Muscle of arm (tissue), 14 donors: ENCODE measurements at places on chromosomes 2 and 18.

GRCh38 chr2:34567128-34567527 lies 968.0 kb upstream of the FAM98A start:
- DNase-seq = no peak

- DNase-seq = no peak
Measured at GRCh38 chr2:54308186-54308585, 52.2 kb upstream of the TSPYL6 start.

DNA sequence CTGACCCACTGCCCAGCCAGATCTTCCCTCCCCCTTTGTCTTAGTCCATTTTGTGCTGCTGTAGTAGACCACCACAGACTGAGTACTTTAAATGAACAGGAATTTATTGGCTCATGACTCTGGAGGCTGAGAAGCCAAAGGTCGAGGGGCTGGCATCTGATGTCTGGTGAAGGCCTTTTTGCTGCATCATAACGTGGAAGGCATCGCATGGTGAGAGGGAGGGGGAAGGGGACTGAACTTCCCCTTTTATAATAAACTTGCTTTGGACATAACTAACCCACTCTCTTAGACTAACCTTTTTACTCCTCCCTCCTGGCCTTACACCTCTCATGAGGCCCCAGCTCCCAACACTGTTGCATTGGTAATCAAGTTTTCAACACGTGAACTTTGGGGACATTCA lies 83.8 kb downstream of the MAP4K4 start:
- no peak for DNase-seq

- no peak for DNase-seq
Measured at GRCh38 chr2:235024931-235025773, 73.3 kb downstream of the SH3BP4 start.

DNA sequence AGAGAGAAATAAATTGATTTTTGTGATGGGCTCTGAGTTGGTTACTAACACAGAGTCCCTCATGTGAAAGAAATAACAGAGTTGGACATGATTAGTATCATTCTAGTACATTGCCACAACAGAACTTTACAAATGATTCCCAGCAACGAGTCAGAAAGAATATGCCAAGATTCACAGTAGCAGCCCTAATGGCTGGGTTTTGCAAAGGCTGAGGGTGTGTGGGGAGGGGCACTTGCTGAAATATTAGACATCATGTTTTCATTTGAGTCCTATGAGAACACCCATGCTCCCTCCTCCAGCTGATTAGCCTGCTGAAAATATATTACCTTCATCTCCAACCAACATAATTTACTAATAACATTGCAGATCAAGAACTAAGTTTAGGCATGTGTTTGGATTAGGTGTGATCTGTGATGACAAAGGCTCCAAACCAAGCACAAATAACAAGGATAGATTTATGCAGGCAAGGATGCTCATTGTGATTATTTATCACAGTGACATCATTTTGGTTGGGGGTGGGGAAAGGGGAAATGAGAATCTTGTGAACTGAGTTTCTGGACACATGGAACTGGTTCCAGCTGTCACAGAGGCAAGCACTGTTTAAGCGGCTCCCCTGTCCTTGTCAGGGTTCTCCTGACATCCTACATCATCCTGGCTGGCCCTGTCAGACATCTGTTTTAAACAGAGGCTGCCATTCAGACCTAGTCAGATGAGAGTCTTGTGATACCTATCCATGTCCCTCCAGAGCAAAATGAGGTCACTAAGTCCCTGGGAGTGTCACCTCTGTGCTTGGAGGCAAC lies 205.8 kb upstream of the NCKAP5 start:
- no peak for DNase-seq

- no peak for DNase-seq
Measured at GRCh38 chr2:143899987-143900386, 619.9 kb downstream of the ZEB2 start.

DNA sequence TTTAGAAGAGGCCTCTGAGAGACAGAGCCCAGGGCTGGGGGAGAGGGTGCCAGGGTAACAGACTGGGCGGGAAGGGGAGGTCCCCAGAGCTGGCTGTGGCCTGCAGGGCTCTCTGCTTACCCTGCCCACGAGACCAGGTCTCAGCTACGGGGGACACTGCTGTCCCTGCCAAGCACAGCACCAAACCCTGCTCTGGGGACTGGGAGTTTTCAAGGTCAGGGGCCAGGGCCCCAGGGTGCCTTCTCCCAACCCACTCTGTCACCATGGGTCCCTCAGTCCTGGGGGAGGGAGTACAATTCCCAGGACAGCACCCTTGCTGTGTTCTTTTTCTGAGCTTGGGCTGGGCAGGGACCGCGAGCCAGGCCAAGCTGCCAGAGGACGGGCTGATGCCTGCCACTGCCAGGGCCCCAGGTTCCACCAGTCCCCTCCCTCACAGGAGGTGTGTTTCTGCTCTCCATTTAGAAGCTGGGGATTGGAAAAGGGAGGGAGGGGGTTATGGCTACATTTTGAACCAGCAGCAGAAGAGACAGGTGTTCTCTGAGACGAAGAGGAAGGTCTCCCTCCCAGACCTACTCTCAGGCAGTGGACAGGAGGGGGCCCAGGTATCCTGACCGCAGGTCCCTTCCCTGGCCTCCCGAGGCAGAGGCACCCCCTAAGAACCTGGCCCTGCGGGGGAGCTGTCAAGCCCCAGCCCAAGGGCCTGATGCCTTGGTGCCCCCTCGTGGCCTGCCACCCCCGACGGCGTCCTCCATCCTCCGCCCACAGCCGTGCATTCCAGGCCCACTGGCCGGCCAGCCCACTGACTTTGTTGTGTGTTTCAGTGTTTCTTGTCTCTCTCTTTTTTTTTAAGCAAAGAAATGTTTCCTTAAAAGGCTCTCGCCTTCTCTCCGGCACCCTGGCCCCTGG lies 80.4 kb downstream of the TNS1 start:
- no peak for DNase-seq

DNA sequence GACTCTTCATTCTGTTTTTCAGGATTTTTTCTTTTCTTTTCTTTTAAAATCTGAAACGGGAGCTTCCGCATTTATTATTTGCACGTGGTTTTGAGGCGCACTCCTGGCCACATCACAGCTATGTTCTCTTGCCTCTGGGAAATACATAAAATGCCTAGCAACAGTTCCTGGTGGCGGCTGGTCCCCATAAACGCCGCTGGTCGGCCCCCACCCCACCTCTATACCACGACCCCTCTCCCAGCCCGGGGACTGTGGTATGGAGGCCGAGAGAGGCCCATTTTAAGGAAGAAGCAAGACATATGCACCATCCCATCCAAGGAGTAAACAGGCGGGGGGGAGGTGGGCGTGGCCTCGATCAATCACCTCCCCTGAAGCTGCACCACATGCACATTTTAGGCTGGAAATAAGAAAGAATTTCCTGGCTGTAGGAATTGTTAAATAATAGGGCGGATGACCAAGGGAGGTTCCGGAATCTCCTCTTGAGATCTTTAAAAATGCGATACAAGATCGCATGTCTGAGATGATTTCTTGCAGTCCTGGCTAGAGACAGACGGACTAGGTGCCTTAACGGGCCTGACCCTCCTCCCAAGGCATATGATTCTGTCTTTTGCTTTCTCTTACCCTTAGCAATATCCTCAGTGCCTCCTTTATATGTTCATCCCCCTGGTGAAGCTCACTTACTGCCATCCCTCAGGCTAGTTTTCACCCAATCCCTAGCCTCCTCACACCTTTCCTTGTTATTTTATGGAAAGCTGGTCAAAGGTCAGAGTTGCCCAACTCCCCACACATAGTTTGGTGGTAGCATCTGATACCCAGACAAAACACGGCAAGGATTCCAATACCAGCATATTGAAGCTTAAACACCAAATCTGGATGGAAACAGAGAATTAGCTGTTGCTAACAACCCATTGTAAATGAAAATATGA lies 82.4 kb downstream of the BCL2 start:
- peak; percentile 77 for DNase-seq

GRCh38 chr2:61426267-61426897 lies 44.5 kb downstream of the USP34 start:
- no peak for DNase-seq

DNA sequence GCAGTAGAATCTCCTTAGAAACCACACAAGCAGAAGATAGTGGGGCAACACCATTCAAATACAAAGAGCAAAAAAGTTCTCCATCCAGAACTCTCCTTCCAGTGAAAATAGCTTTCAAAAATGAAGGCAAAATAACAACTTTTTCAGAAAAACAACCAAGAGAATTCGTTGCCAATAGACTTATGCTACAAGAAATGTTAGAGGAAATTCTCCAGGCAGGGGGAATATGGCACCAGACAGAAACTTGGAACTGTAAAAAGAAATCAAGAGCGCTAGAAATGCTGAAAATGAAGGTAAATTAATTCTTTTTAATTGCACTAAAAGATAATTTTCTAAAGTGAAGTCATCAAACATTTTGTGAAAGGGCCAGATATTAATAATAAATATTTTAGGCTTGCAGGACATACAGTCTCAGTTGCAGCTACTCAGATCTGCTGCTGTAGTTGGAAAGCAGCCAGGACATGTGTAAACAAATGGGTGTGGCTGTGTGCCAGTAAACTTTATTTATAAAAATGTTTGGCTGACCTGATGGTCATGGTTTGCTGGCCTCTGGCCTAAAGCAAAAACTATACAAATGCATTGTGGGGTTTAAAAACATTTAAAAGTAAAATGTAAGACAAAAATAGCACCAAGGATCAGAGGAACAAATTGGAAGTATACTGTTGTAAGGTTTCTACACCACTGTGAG lies 73.7 kb upstream of the TGFA start:
- DNase-seq = peak; percentile 45

GRCh38 chr2:100643906-100644501 lies 81.2 kb downstream of the PDCL3 start:
- DNase-seq = no peak

DNA sequence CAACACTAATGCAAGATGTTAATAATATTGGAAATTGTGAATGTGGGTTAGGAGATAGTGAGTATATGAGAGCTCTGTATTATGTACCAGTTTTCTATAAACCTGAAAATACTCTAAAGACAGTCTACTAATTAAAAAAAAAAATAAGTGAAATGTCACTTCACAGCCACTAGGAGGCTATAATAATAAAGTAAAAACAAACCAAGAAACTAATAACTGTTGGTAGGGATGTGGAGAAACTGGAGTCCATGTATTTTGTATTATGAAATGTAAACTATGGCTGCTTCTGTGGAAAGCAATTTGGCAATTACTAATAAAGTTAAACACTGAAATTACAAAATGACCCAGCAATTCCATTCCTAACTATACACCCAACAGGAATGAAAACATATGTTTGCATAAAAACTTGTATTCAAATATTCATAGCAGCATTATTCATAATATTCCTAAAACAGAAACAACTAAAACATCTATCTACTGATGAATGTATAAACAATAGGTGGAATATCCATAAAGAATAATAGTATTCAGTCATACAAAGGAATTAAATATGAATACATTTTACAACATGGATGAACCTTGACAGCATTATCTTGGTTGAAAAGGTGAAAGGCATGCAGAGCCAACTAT lies 36.2 kb downstream of the CCDC178 start:
- DNase-seq = no peak

- DNase-seq = no peak
Measured at GRCh38 chr18:30987467-30988241, 54.9 kb downstream of the DSC3 start.

- DNase-seq = no peak
Measured at GRCh38 chr2:102418421-102418961, 4.5 kb upstream of the IL18RAP start.

- no peak for DNase-seq
Measured at GRCh38 chr2:241129086-241129871, 20.0 kb downstream of the PASK start.

GRCh38 chr18:32277549-32277948 lies 87.7 kb downstream of the MEP1B start:
- no peak for DNase-seq

DNA sequence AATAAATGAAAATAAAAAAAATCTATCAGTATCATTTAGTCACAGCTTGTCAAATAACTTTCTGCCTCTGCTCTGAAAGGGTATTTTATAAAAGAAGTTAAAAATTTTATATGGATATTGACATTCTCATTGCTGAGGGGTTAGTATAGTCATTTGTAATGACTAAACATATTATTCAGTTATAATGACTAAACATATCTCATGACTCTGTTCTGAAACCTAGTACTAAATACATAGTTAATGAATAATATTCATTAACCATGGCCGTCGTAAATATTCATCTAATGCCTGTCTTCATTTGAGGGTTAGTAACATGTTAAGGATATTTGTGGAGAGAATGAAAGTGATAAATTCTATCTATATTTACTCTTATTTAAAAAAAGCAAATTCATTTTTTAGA lies 69.1 kb upstream of the MAP4K3 start:
- DNase-seq = no peak

GRCh38 chr2:42147641-42148274 lies 21.4 kb upstream of the EML4 start:
- DNase-seq = no peak

DNA sequence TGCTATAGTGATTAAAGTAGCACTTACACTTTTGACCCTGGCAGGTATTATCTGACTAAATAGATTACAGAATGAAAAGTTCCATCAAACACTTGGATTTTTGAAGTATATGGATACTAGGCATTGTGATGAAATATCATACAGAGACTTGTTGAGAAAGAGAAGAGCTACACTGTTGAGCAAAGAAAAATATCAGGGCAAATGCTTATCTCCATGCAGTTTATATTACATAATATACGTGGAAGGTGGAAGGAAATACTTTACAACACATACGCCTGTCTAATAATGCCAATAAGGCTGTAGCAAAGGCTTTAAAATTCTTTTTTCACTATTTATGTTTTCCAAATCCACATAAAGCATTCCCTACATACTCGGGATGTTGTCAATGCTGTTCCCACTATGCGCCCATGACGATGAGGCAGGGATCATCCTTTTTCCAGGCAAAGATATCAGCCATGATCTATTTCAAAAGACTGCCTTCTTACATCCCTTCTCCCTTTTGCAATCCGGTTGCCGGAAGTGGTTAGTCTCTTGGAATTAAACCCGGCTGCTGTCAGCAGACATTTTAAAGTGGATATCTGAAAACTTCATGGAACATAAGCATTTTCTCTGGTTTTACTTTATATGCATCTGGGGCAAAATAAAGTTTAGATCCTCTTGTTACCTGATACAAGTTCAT lies 92.6 kb upstream of the ITGA4 start:
- DNase-seq = no peak

DNA sequence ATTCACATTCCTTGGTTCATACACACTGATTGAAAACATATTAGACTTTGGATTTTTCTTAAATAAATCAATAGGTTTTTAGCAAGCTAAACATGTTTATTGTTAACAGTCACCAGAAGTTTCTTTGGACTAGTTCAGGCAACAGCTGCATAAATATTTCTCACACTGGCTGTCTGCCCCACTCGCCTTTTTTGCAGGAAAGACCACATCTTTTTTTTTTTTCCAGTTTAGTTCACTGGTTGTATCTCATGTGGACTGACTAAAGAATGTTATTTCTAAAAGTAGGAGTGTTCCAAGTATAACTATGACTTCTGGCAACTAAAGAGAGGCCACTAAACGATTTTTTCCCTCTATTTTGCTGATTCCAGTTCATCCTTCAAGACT lies 31.1 kb downstream of the SLC40A1 start:
- peak; percentile 85 for DNase-seq
